Posterior vena cava (tissue), 2 donors: ENCODE measurements at places on chromosomes 3 and 15. TPM values are rescaled to one million over a fixed set of nuclear protein-coding genes. Genes with fewer than 3 reads are reported as not detected.

MKRN2OS gene
- not detected for total RNA-seq

GOLGA8G gene
- not detected for total RNA-seq

SLC28A1 gene
- 0.24 TPM for total RNA-seq

SPG21 gene
- 65.8 TPM for total RNA-seq

FGF7 gene
- total RNA-seq: 183 TPM

MNS1 gene
- total RNA-seq: 2.2 TPM

KLF13 gene
- total RNA-seq: 97.8 TPM

CIDEC gene
- total RNA-seq: 1.2 TPM

COX5A gene
- total RNA-seq: 90.6 TPM

CASR gene
- not detected for total RNA-seq

AADACL2 gene
- 1.2 TPM for total RNA-seq

GPR62 gene
- total RNA-seq: not detected

DIS3L gene
- 25.3 TPM for total RNA-seq

STRA6 gene
- 1.3 TPM for total RNA-seq

SCN11A gene
- 0.29 TPM for total RNA-seq

ARHGEF26 gene
- 24.9 TPM for total RNA-seq

KLHL6 gene
- 2.0 TPM for total RNA-seq

ADCY5 gene
- 41.1 TPM for total RNA-seq
